Stimulated activated CD8-positive, alpha-beta memory T cell treated with anti-CD3 and anti-CD28 coated beads, Interleukin-15, amount 100 ng/mL, for 4 hours (primary cell): ENCODE measurements at places on chromosomes 4 and X.

DNA sequence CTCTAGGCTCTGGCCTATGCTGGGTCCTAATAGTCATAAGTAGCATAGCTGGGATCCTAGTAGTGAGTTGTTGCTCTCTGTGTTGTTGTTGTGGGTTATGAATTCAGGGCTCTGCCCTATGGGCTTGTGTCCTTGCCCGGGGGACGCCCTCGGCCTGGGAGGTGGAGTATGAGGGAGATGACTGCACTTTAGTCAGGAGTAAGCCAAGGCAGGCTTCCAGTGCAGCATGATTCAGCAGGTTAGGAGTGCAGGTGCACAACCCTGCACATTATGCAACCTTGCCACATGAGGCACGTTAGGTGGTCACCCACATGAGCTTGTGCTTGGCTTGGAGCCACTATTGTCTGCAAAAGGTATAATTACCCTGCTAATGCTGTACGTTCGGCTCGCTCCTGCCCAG is 58.4 kb upstream of the CCDC149 start:
- no peak for DNase-seq

GRCh38 chrX:110836982-110837381 is 41.4 kb upstream of the CHRDL1 start:
- DNase-seq, result no peak

DNA sequence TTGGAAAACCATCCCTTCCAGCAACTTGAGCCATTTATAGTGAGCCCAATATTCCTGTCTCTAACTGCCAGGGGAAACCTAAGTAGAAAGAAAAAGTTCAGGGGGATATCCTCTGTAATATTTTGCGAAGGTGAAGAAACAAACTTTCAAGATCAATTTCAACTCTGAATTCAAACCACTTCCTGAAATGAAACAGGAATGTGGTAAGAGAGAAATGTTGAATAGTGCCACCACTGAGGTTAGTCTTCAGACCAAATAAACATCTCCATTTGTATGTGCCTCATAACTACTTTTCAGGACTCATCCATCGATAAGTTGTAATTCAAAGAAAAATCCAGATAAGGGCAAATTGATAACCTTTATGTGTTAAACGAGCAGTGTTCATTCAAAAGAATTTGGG is 128.7 kb downstream of the GABRB1 start:
- no peak for DNase-seq

GRCh38 chr4:144289667-144290428 is 149.3 kb upstream of the GYPA start:
- DNase-seq, result no peak

DNA sequence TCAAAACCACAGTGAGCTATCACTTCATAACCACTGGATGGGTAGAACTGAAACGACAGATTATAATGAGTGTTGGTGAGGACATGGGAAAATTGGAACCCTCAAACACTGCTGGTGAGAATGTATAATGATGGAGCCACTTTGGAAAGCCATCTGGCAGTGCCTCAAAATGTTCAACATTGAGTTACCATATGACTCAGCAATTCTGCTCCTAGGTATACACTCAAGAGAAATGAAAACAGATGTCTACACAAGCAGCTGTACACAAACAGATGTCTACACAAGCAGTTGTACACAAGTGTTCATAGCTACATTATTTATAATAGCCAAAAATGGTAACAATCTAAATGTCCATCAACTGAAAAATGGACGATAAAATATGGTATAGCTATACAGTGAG is 143.9 kb downstream of the PDGFRA start:
- no peak for DNase-seq
